Activated T-cell treated with anti-CD3 and anti-CD28 coated beads, Interleukin-2, amount 50 U/mL, for 72 hours (primary cell): ENCODE measurements at places on chromosomes 1 and 21. TPM values are rescaled to one million over a fixed set of nuclear protein-coding genes. Genes with fewer than 3 reads are reported as not detected.

DNA sequence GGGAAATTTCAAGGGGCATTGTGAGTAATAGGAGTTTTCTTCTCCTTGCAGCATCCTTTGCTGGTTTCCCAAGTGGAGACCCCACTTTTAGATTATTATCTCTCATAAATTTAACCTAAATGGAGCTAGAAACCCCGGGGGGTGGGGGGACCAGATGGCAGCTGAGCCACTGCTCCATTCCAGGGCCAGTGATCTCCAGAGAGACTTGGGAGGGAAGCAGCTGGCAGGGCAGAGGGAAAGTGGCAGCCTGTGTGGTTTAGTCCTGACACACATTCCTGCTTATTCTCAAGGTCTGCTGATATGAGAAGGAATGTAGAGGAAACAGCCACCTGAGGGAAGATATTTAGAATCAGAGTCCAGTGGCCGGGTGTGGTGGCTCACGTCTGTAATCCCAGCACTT lies 16.3 kb downstream of the PCP4L1 start:
- H3K4me1 ChIP-seq = no peaks in the 10 kb centered on the region
- no peak overlapping the region for H3K4me3 ChIP-seq
- H3K36me3 ChIP-seq = no peaks in the 10 kb centered on the region
- H3K27ac ChIP-seq = no peak overlapping the region

Gene DCDC2B
- total RNA-seq = not detected

DNA sequence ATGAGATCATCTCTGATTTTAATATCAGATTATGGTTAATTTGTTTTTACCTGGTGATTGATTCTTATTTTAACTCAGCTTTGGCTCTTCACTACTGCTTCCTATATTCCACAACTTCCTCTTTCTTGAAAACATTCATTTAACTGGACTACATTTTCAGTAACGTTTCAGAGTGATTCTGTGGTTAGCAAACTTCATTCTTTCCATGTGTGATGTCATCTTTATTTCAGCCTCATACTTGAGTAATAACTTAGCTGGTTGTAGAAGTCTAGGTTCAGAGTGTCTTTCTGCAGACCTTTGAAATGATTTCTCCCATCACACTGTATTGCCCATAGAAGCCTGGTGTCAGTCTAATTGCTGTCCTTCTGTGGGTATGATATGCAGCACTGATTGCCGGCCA lies 36.0 kb upstream of the SLC35F3 start:
- no peak for DNase-seq
- no peak overlapping the region for H3K27ac ChIP-seq
- H3K27me3 ChIP-seq = no peaks in the 10 kb centered on the region
- no peaks in the 10 kb centered on the region for H3K36me3 ChIP-seq
- H3K4me1 ChIP-seq = no peaks in the 10 kb centered on the region

DNA sequence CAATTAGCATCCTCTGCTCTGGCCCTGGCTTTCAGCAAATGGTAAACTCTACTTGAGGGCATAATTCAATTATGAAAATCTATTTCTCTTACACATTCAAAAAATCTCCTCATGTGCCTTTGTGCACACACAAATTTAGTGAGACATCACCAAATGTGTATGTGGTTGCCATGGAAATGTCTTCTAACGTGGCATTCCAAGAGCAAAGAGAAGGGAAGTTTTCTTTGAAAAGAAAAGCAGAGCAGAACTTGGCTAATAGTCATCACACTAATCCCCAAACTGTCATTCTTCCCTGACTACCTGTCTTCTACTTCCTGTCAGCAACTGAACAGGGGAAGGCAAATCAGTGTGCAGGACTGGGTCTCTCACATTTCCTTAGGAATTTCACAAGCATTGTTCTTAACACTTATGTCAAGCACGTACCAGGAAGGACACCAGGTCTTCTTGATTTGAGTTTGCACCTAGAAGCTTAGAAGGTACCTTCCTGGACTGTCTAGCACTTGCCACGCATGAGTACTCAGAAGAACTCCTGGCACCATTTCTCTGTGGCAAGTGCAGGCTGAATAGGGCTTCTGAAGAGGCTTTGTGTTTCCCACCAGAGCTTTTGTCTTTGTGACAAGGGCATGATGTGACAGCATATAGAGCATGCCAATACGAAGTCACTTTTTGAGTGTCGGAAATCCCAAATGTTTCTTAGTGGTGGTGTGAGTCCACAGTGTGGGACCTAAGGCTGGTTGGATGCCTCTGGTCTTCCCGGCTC lies 32.3 kb downstream of the MAN1C1 start:
- H3K27ac ChIP-seq = no peak overlapping the region
- no peak overlapping the region for H3K4me3 ChIP-seq
- DNase-seq = no peak
- peaks cover 15% of the 10 kb centered on the region for H3K27me3 ChIP-seq
